ENCODE measurements at places on chromosomes 7 and 10.

DNA sequence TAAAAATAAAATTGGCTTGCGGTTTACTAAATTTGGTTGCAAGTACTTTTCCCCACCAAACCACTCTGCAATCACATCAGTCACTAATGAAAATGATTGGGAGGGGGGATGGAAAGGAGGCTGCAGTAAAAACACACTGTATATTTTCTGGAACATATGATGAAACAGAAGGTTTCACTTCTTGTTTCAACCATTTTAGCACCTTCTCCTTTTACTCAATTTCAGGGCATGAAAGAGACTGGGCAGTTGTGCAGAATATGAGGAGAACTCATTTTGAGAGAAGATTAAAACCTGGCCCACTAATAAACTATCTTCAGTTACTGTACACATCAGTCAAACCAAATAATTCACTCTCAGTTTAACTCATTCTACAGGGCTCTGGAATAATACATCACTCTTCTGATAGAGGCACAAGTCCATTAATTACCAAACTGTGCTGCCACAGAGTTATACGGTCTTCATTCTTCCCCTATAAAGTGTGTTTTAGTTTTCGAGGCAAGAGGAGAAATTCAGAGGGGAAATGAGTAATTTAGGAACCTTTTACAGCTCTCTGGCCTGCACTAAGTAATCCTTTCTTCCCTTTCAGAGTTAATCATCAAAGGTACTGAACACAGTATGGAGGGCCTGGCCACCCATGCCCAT, 25.5 kb downstream of the JAZF1 start:
- DNase-seq, result peak; percentile 32

DNA sequence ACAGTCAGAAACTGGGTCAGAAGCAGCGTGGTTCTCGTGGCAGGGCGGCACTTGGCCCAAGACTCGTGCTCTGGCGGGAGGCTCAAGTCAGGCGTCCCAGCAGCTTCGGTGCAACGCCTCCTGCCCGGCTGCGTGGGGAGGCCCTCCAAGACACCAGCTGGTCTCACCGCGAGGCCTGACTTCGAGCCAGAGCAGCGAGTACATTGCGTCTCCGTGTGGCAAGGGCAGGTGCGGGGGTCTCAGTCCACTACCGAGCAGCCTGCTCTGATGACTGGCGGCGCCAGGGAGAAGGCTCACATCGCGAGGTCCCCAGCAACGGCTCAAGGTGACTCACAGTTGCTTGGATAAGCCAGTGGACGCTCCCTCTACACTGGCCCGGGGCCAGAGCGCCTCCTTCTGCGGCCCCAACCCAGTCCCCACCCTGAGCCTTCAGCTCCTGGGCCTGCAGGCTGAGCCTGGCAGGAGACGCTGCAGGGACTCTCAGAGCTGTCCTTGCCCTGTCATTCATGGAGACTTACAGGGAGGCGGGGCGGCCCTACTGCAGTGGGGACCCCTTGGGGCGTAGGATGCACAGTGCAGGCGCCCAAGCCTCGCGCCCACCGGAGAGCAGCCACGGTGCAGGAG, 41.9 kb upstream of the PRKAR1B start:
- DNase-seq, result no peak

DNA sequence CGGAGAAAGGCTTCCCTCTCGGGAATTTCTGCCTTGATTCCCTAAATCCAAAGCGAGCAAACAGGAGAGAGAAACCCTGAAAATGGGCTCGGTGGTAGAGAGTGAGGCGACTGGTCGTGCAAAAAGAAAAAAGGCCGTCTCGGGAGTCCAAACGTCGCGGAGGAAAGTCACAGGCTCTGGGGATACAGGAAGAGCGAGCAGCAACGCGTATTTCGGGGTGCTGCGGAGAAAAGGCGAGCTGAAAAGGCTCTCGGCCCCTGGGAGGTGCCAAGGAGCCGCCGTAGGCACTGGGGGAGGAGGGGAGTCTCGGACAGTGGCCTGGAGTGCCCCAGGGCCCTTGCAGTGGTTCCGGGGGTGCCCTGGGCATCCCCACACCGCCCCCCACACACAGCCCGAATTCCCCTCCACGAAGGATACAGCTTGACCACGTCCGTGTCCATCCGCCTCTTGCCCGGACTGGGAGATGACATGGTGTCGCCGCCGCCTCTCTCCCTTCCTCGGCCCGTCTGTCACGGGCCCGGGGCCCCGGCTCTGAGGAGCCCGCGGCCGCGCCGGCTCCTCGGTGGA, 591 bp downstream of the UBE2H start:
- DNase-seq, result peak; percentile 24

DNA sequence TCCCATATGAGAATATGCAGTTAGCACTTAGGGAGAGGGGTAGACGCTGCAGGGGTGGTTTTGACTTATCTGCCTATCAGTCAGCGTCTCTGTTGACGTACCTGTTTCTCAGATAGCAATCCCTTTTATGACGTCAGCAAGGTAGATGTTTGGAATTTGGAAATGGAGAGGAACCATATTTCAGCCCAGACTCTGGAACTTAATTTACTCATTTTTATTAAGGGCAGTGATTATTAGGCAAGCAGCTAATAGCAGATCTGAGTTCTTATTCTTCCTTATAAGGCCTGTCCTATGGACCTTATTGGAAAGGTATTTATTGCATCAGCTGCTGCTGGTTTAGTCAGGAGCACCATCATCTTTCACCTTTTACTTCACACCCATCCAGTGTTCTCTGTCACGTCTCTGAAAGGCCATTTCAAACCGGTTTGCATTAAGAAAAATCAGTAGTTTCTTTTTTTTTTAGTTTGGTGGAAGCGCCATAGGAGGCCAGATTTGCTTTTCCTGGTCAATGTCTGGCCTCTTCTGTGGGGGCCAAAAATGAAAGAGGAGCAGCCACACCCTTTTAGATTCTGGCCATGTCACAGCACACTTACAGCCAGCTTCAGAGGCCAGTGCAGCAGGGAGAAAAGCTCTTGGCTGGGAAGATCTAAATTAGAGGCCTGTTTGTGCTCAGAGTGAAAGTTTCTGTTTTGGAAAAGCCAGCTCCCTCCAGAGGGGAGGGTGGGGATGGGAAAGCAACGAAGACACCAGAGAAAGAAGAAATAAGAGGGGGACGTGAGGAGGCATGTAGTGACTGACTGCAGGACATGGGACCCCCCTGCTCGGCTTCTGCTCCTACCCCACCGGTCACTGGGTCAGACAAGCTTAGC, 146.3 kb downstream of the TCF7L2 start:
- no peak for DNase-seq

- no peak for DNase-seq
These were observed 212.2 kb downstream of the CUX1 start for GRCh38 chr7:102029616-102030015.

Measured in CD4-positive, alpha-beta T cell treated with Interleukin-4 for 4 hours (primary cell).